ENCODE measurements at places on chromosomes 11 and 22. TPM values are rescaled to one million over a fixed set of nuclear protein-coding genes. Genes with fewer than 3 reads are reported as not detected.

Gene SEC14L6
- under 0.01 TPM for total RNA-seq

Gene SYT9
- 0.27 TPM for total RNA-seq

Gene USP35
- total RNA-seq, result 10.3 TPM

Gene NXPE4
- total RNA-seq, result not detected

Gene PARVG
- total RNA-seq, result under 0.01 TPM

All from endothelial cell of coronary artery (primary cell).